ENCODE measurements at places on chromosomes 1 and 21.
A peak's percentile ranks its signal among the peaks of the same experiment; 100 is the strongest.

DNA sequence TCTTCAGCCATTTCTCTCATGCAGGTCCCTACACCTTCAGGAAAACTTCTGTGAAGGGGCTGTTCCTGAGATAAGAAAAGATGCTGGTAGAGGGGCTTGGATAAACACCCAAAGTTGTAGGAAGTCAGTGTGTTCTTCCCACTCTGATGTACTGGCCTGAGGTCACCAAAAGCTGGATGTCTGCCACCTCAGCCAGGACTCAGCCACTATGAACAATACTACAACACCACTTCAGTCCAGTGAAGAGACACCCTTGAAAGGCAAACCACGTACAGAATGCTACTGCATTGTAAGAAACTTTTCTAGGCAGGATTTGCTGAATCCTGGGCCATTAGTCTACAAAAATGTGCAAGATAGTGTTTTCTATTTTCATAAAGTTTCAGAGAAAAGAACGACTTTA is 2.4 kb downstream of the PTPN14 start:
- DNase-seq = no peak

- no peak for DNase-seq
Measured at GRCh38 chr1:32508761-32509160, 30.5 kb upstream of the ZBTB8A start.

DNA sequence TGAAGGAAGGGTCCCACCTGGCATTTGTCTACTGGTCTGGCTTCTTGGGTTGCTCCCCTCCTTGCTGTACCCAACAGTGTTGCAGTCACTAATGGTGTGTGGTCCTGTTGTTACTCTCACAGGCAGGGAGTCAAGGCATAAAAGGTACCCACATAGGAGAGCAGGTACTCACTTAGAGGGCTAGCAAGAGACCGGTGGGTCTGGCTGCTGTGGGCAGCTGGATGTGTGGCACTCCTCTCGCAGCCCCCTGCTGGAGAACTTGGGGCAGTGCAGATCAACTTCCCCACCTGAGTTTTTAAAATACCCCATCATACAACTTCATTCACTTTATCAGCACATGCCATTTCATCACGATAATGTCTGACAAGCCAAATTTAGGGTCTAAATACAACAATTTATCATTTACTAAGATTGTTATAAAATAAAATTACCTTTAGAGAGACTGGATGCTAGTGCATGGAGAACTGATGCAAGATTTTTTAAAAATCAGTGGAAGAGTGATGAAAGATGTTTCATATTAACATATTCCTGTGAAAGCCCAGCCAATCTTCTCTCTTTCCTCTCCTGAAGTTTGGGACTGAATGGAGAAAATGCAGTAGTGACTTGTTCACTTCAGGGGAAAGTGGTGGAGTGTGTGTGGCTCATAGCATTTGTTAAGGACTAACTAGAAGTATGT is 42.8 kb downstream of the ACP6 start:
- peak; percentile 47 for DNase-seq

DNA sequence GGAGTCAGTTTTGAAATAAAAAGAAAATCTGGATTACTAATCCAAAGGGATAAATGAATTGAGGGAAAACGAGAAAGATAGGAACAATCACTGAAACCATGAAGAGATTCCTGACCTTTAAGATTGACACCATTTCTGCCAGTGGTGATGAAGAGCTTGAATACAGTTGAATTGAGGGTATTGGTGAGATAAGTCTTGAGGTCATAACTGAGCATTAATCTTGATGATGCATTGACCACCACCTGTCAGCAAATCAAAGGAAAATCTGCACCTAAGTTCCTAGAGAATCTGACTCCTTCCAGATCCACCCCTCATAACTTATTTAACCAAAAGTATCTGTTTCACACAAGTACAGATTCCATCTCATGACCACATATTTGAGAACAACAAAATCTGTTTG is 21.6 kb downstream of the RPS27 start:
- no peak for DNase-seq

DNA sequence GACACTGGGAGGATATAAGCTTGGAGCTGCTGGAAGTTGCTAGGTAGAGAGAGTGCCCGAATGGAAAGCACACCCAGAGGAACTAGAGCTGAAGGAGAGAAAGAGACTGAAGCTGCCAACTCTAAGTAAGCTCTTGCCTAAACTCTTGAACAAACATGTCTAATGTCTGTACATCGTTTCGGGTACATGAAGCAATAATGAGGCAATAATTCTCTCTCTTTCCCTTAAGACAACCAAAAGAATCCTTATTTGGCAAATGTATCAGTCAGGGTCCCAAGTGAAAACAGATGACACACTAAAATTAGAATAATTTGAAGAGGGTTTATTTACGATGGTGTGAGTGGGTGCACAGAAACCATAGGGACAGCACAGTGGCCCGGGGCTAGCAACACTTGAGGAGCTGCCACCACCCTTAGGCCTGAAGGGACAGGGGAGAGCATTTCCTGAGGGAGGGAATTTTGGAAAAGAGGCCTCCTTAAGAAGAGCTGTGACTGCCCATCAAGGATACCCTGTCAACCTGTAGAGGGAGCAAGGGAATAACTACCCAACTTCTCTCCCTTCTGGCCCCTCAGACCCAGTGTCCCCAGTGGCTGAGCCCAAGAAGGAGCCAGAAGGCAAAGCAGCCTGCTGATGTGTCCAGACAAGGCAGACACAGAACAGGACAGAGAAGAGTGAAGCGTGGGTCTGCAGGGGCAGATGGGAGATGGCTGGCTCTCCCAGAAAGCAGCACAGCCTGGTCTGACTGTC is 36.1 kb upstream of the KHDRBS1 start:
- DNase-seq = no peak

Data from activated gamma-delta T cell treated with anti-CD3 and anti-CD28 coated beads, Interleukin-2, amount 50 U/mL, for 16 hours (primary cell).